ENCODE measurements at places on chromosomes 1 and 21. TPM values are rescaled to one million over a fixed set of nuclear protein-coding genes. Genes with fewer than 3 reads are reported as not detected.

DNA sequence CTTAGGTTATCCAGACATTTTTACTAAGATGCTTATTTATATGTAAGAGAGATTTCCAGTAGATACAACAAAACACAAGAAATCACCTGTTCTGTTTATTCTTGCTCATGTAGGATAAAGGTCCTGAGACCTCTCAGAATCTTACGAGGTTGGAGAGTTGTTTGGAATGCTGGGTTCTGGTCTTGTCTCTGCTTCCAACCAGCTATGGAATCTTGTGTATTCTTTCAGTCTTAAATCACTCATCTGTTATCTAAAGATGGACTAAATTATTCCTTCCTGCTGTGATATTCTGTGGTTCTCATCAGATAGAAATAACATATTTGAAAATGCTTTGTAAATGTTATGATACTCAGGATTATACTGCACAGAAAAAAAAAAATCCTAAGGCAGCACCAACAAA, 21.3 kb downstream of the GNAT2 start:
- no peak for DNase-seq

DNA sequence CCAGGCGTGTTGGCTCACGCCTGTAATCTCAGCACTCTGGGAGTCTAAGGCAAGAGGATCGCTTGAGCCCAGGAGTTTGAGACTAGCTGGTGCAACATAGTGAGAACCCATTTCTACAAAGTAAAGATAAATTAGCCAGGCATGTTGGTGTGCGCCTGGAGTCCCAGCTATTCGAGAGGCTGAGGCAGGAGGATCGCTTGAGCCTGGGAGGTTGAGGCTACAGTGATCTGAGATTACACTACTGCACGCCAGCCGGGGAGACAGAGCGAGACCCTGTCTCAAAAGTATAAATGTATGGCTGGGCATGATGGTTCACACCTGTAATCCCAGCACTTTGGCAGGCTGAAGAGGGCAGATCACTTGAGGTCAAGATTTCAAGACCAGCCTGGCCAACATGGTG, 51.5 kb upstream of the LBR start:
- DNase-seq: no peak

- DNase-seq: no peak
Measured at GRCh38 chr1:223363856-223364684, at the start of gene SUSD4. TSS of gene SUSD4 (minus strand) at chr1:223364176. CDS start at chr1:223363425, 751 bp downstream.

- peak; percentile 66 for DNase-seq
Measured at GRCh38 chr1:10530281-10530740, 55.6 kb downstream of the PEX14 start.

DNA sequence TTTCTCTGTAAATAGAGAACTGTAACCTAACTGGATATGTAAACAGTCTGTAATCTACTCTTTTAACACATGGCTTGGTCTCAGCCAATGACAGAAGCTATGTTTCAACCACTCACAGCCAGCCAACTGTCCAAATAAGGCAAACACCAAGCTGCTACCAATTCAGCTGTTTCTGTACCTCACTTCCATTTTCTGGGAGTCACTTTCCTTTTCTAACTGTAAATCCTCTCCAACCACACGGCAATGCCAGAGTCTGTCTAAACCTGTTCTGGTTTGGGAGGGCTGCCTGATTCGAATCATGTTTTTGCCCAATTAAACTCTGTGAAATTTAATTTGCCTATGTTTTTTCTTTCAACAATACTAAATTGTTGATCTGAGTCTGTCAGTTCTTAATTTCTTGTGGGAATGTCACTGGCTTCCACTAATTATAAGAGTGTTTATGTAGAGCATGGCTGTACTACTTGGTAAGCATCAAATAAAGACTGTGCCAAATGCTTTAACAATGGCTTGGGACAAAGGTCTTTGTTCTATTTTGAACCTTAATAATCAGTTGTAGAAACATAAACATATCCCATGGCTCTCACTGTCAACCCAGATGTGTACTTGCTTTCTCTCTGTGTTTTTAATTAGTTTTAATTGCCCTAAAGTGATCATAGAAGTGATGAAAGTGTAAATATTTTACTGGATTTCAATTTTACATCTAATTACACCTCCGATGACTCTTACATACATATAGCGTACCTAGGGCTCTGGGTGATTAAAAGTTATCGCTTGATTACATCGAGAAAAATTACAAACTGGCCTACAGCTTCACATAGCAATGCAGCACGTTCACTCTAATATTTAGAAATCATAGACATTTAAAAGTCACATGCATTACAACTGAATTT, 1144.6 kb upstream of the TMPRSS15 start:
- no peak for DNase-seq

DNA sequence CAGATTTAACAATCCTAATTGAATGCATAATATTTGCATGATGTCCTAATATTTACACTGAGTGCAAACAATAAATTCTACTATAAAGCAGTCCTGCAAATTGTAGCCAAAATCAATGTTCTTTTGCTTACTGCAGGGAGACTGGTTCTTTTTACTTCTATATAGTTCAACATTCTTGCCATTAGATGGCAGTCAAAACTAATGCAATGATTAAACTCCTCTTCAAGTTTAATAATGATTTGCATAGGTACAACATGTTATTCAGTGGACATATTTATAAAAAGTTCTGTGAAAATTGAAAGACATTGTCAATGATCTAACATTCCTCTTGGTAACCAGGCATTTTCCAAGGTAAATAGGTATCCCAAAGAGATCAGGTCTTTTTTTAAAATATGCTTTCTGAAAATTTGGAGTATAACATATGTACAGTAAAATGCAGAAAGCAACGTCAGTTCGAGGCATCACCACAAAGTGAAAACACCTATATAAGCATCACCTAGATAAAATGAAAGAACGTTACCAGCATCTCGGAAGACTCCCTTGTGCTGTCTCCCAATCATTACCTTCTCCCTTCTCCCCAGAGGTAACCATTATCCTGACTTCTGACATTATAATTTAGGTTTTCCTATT, 9.8 kb upstream of the FNBP1L start:
- DNase-seq: no peak

SEMA4A gene
- polyA plus RNA-seq: 1.2 TPM

All from liver (tissue), 10 donors.